ENCODE measurements at places on chromosomes 5 and 9.
A peak's percentile ranks its signal among the peaks of the same experiment; 100 is the strongest.

DNA sequence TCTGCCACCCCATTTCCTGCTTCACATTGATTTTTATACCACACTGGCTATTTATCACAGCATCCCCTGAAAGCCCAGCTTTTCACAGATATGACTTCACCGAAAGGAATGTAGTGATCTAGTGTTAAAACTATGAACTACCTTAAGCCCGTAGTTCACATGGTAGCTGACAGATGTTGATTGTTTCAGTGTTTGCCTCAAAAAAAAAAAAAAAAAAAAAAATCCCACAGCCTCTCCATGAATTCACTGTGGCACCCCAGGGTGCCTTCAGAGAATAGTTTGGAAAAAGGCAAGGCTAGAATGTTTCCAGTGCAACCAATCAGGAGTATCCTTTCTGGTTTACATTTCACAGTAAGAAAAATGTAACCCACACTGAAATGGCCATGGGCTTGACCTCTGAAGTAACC is 37.1 kb downstream of the GLIS3 start:
- DNase-seq = peak; percentile 81

GRCh38 chr9:19231904-19232822 is 1.7 kb downstream of the DENND4C start:
- DNase-seq = peak; percentile 39

DNA sequence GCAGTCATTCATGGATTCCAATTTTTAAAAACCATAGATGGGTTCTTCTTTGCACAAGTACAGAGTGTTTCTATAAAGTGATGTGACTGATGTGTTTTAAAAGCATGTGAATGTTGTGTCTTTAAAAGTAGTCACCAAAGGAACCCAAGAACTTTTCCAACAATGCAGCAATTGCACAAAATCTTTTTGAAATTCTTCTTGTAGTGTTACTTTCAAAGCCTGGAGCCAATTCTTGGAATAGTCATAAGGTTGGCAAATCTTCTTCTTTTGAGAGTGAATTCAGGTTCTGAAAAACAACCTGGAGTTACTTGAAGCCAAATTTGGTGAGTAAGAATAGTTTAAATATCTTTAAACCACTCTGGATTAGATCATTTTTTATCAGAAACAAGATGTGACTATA is 10.5 kb downstream of the GRAMD2B start:
- no peak for DNase-seq

- no peak for DNase-seq
These were observed 11.8 kb upstream of the CHD1 start for GRCh38 chr5:98940581-98940980.

- peak; percentile 93 for DNase-seq
These were observed 9.6 kb downstream of the NDST1 start for GRCh38 chr5:150517272-150518152.

- DNase-seq = peak; percentile 2
These were observed 46.7 kb downstream of the MEF2C start for GRCh38 chr5:88836195-88836838.

DNA sequence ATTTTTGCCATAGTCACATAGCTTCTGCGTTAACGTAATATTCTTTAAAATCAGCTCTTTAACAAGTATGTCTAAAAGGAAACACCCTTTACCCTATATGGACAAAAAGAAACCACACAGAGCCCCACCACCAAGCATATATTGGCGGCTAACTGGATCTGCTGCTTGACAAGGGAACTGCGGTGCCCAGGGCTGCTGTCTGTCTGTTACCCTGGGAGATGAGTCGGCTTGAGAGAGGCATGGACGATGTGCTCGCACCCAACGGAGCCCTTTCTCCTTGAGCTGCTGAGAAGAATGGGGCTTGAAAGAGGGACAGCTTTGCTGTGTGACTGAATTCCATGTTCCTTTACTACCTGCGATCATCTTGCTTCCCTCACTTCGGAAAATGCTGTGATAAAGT is 158.6 kb upstream of the SHB start:
- DNase-seq = no peak

DNA sequence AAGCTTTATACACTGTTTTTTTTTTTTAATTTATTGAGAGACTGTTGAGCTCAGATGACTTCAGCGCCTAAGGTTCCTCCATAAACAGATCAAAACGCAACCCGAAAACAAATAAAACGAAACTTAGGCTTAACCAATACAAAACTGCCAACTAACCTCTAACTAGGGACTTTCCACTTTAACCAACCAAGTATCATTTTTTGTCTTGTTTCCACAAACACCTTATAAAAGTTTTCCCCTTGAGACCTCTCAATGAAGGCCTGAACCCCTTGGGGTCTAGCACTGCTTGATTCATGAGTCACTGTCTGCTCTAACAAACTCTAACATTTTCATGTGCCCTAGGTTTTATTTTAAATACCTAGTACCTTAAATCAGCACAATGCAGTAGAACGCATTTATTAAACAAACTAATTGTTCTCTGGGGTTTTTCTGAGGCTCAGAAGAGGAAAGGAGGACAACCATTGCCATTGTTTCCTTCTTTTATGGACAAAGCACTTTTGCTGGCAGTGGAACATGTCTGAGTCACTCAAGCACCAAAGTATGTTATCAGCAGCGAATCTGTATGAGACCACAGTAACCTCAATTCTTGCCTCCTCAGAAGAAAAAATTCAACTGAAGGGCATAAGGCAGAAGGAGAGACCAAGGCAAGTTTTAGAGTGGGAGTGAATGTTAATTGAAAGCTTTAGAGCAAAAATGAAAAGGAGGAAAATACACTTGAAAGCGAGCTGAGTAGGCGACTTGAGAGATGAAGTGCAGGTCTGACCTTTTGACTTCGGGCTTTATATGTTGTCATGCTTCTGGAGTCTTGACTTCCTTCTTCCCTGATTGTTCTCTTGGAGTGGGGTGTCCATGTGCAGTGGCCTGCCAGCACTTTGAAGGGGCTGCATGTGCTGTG is 97.7 kb upstream of the HCN1 start:
- no peak for DNase-seq
